ENCODE measurements at places on chromosomes 6 and 20.

GRCh38 chr20:16366529-16366928 lies 206.7 kb downstream of the KIF16B start:
- DNase-seq, result no peak

GRCh38 chr6:157104803-157105202 lies 218.5 kb downstream of the TMEM242 start:
- DNase-seq, result no peak

DNA sequence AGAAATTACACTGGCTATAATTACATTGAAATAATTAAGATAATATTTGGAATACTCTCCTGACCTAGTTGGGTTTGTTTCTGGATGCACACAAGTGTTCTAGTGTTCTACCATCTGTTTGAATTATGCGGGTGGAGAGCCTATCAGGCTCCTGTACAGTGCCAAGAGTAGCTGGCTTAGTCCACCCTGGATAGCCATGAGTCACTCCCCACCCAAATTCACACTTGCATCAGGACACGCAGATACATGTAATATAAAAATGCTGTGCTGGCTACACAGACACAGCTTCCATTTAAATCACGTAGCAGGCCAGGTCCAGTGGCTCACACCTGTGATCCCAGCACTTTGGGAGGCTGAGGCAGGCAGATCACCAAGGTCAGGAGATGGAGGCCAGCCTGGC lies 686.2 kb upstream of the SLC35B3 start:
- DNase-seq, result no peak

DNA sequence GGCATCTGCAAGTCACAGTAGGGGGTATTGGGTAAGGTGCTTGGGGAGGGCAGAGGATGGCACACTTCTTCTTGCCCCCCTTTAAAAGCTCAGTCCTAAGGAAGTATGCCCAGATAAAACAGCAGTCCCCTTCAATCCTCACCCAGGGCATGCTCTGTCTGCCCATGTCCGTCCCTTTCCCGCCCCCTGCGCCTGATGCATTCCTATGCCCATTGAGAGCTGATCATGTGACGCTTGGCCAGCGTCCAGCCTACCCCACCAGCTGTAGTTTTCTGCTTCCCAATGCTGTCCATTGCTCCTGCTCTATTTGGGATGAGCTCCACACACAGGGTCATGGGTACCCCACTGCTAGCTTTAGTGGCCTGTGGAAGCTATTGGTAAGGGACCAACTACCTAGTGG lies 8.3 kb downstream of the SIGLEC1 start:
- DNase-seq, result no peak

DNA sequence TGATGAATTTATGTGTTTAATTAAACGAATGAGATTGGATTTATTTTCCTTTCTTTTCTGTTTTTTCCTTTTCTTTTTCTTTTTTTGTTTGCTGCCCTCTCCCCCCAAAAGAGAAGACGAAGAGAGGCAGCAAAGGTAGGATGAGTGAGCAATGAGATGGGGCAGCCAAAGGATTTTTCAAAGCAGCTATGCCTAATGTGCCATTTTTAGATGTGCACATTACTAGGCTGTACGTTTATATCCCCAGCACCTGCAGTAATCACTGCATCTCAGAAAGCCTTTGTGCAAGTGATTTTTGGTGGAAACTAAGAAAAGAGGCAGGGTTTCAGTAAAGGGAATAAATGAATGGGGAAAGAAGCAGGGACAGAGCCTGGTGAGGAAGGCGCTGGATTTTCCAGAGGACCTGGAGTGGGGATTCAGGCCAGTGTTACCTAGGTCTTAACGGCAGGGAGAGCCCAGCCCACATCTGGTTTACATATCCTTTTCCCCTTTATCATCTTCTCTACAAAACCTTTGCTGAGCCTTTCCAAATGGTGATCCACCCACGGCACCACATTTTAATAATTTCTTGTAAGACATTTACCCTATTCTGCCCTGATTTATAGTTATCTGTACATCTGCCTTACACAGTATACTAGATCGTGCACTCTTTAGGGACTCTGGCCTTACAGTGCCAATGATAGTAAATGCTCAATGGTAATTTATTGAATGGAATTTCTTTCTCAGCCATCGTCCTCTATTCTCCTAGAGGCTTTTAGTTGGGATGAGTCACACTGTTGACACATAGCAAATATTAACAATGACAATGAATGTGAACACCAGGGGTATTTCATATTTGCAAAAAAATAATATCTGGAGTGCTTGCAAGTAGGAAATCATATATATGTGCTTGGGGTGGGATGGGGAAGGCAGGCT lies 38.3 kb upstream of the ATXN1 start:
- DNase-seq, result no peak

DNA sequence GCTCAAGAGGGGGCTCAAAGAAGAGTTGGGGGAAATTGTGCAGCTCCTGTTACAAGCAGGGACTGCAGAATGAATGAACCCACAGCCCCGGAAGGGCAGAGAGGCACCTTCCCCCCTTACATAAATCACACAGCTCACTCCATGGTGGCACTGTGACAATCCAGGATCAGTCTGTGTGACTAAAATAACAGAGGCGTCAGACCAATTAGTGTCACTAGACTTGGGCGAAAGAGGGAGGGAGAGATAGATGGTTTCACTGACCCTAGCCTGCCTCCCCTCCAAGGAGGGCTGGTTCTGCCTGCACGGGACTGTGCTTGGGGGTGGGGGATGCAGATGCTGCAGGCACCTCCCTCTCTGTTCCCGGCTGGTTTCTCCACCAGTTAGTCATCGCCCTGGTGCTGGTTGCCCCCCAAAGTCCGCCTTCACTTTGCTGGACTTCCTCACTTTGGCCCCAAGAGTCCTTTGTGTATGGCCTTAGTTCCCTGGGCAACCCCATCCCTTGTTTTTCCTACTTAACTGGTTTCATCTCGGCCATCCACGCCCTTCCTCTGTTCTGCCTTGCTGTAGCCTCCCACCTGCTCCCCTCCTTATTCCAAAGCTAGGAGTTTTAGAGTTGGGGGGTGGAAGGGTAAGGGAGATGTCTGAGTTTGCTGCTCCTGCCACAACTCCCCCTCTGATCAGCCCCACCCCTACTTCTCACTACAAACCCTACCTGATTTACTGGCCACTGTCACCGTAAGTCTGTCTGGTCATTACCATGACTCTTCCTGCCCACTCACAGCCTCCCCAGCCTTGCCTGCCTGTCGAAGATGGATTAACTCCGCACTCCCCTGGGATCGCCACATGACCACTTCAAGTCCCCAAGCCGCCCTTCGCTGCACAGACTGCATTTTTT lies 17.7 kb downstream of the CCDC167 start:
- no peak for DNase-seq

All from stimulated activated CD8-positive, alpha-beta memory T cell treated with anti-CD3 and anti-CD28 coated beads, Interleukin-2, amount 100 ng/mL, for 48 hours (primary cell).